ENCODE measurements at places on chromosomes 6 and 20.

DNA sequence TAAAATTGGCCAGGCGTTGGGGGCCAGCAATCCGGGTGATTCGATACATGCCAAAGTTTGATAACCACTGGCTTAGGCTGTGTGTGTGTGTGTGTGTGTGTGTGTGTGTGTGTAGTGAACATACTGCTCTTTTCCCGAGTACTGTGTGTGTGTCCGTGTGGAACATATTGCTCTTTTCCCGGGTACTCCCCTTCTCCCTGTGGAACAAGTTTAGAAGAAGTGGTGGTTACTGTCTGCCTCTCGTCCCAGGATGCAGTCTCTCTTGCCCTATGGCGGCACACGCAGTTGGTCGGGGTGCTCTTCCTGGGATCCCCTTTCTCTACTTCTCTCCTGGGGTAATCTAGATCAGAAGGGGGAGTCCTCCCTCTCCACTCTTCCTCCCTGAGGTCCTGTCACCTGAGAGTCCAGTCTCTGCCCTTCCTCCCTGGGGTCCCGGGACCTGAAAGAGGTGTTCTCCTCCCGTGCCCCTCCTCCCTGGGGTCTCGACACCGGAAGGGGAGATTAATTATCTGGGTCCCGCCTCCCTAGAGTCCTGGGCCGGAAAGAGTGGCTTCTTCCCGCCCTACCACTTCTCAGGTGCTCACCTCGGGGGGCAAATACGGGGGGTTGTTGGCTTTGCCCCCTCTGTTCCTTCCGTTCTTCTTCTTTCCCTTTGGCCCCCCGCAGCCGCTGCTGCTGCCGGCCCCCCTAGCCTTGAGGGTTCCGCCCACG, 516 bp downstream of the GTPBP2 start:
- DNase-seq: peak; percentile 69

- peak; percentile 26 for DNase-seq
These were observed 33.3 kb downstream of the ZC3H12D start for GRCh38 chr6:149451376-149452036.

DNA sequence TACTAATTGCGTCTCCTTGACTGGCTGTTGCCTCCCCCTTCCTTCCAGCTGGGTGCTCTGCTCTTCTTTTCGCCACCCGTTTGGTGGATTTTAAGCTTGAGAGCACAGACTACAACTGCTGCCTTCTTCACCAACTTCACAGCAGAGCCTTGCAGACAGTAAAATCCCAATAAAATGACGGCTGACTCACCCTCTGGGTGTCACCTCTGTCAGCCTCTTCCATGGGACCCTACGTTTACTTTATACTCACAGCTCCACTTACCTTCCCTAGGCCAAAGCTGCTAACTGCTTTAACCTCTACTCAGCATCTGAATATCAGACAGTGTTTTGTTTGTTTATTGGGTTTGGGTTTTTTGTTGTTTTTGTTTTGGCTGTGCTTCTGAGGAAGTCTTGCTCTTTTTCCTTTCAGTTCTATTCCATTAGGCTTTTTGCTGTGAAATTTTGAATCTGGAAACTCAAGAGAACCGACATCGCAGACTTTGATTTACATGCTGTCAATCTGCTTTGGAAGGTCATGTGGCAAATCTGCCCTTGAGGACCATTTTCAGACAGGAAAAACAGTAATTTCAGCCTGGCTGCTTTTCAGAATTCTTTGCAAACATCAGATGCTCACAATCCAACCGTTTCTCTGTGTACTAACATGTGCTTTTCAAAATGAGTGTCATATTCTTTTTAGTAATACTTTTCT, 2.4 kb downstream of the AGPAT4 start:
- no peak for DNase-seq

GRCh38 chr20:9918348-9918747, 79.5 kb upstream of the PAK5 start:
- DNase-seq: no peak

DNA sequence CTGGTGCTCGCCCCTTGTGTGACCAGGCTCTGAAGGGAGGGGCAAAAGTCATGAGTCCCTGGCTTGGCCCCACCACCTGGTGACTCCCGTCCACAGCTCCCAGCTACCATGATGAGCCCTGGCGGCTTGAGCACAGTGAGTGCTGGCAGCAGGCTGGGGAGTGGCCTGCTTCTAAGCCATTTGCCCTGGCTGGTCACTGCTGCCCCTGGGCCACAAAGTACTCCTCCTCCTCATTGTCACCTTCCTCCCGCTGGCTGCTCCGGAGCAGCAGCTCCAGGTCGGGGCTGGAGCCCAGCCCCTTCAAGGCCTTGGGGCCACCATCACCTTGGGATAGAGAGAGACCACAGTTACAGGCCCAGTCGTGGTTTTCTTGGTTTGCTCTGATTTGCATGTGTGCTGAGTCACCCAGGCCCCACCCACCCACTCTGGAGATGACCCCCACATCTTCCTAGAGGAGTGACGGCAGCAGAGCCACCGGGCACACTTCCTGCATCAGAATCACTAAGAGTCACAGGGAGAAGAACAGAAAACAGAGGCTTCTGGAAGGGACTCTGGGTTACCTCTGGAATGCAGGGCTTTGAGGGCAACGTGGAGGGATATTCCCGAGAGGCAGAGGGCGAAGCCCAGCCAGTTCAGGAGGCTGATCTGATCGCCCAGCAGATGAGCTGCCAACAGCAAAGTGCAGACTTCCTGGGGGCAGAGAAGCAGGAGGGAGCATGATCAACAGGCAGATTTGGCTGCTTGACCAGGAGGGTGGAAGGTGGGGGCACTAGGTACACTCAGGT, 42.1 kb upstream of the CDH22 start:
- no peak for DNase-seq

- no peak for DNase-seq
These were observed 17.5 kb downstream of the VAPB start for GRCh38 chr20:58406422-58407001.

DNA sequence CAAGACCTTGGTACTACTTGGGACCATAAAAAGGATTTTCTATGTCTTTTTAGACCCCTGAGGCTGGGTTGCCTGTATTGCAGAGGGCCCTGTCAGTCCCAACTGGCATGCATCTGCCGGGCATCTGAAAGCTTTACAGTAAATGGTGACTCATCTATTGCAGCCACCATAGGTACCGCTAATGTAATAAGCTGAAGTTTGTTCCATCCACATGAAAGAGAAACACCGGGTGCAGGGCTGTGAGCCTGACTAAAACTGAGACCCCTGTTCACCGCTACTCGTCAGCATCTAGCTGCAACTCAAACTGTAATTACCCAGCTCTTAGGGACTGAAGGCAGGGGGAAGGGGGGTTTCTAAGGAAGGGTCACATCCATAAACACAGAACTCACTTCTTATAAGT, 49.5 kb downstream of the TRERF1 start:
- no peak for DNase-seq

GRCh38 chr20:16314748-16315159, 258.5 kb downstream of the KIF16B start:
- DNase-seq: no peak

GRCh38 chr6:160853946-160854345, 137.6 kb upstream of the MAP3K4 start:
- no peak for DNase-seq

DNA sequence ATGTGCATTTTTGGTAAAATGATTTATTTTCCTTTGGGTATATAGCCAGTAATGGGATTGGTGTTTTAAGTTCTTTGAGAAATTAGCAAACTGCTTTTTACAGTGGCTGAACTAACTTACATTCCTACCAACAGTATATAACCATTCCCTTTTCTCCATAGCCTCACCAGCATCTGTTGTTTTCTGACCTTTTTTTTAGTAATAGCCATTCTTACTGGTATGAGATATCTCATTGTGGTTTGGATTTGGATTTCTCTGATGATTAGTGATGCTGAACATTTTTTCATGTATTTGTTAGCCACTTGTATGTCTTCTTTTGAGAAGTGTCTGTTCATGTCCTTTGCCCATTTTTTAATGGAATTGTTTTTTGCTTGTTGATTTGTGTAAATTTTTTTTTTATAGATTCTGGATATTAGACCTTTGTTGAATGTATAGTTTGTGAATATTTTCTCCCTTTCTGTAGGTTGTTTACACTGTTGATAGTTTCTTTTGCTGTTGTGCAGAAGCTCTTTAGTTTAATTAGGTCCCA, 42.3 kb downstream of the STK4 start:
- no peak for DNase-seq

DNA sequence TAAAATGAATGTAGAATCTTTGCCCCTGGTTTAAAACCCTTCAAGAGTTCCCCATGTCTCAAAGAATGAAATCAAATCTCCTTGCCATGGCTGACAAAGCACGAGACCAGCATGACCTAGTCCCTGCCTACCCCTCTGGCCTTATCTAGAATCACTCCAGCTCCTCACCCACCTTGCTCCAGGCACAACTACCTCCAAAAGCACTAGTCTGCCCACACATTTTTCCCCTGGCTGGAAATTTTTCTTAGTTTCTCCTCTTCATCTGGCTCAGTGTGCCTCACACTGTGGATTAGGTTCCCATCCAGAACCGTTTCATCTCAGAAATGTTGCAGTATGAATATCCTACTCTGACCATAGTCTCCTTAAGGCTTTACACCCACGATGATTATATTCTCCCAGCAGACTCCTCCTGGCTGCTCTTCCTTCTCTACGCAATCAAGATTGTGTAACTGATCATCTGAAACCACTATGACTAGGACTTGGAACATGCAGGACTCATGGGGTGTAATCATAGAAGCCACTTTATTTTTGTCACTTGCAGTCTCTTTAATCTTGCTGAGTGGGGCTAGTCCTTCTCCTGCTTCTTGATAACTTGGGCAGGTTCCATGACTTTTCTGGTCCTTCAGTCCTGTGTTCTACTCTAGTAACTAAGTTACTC, 7.8 kb upstream of the MRS2 start:
- no peak for DNase-seq

DNA sequence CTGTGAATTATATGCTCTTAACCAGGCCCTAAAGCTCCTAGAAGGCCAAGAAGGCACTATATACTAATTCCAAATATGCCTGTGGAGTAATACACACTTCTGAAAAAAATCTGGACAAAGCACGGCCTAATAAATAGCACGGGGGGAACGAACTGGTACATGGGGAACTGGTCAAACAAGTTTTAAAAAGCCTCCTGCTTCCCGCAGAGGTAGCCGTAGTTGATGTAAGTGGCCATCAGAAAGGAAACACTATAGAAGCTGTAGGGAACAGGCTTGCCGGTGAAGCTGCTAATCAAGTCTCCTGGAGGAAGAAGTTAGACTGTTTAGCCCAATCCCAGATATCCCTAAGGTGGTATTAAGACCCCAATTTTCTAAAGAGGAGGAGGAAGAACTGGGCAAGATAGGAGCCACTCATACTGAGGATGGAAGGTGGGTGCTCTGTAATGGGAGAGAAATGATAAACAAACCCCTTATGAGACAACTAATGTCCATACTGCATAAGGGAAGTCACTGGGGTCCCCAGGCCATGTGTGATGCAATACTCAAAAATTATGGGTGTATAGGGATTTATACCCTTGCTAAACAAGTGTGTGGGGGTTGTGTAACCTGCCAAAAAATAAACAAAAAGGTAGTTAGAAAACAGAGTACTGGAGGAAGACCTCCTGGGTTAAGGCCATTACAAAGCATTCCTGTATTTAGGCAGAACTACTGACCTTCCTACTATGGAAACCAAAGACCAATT, 27.1 kb upstream of the ZNF318 start:
- no peak for DNase-seq
